Heart left ventricle (tissue), 16 donors: ENCODE measurements at places on chromosomes 16 and 17.

DNA sequence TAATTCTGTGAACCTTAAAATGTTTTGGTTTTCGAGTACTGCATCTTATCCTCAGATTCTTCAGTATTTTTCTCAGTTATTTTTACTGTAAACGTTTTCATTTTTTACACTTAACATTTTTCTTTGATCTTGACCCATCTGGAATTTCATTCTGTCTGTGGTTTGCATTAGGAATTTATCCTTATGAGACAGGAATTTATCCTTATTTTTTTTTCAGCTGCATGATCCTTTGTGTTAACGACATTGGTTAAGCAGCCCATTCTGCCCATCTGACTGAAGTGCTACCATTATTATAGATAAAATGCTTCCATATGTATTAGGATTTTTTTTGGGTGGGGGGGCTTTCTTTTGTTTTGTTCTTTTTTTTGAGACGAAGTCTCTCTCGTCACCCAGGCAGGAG is 41.0 kb downstream of the SNX29 start:
- DNase-seq: no peak

DNA sequence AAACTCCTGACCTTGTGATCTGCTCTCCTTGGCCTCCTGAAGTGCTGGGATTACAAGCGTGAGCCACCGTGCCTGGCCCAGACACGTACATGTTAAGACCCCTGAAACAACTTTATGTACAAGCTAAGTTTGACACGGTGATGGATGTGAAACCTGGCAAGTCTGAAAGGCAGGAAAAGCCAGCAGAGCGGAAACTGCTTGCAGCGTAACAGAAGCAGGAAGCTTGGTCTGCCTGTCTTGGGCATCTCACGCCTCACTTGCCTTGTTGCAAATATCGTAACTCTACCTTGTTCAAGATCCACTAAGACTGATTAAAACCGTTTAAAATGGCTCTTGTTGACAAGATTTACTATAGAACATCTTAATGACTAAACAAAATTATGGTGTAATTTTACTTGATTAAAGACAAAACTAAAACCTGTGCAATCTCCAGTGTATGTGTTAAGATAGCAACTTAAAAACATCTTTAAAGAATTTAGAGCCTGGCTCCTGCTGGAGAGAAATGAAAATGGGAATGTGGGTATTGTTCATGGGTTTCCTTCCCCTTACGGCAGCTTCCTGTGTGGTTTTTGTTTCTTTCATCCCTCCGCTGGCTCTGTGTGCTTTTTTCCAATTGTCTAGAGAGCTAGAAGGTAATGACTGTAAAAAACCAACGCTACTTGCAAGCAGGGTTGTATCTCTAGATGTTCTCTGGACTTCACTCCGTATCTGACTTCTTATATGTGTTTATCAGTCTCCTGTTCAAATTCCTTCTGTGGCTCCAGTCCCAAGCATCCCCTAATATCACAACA is 477.6 kb downstream of the XYLT1 start:
- DNase-seq: no peak

GRCh38 chr17:37791447-37792399 is 46.9 kb upstream of the HNF1B start:
- DNase-seq: no peak

GRCh38 chr17:36544044-36544306 is 744 bp upstream of the GGNBP2 start:
- DNase-seq: no peak

DNA sequence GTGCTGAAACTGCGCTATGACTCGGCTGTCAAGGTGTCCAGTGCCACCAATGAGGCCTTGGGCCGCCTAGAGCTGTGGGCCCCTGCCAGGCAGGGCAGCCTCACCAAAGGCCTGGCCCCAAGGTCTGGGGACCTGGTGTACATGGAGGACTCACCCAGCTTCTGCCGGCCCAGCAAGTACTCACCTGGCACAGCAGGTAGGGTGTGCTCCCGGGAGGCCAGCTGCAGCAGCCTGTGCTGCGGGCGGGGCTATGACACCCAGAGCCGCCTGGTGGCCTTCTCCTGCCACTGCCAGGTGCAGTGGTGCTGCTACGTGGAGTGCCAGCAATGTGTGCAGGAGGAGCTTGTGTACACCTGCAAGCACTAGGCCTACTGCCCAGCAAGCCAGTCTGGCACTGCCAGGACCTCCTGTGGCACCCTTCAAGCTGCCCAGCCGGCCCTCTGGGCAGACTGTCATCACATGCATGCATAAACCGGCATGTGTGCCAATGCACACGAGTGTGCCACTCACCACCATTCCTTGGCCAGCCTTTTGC is 25.0 kb downstream of the WNT9B start:
- DNase-seq: no peak

DNA sequence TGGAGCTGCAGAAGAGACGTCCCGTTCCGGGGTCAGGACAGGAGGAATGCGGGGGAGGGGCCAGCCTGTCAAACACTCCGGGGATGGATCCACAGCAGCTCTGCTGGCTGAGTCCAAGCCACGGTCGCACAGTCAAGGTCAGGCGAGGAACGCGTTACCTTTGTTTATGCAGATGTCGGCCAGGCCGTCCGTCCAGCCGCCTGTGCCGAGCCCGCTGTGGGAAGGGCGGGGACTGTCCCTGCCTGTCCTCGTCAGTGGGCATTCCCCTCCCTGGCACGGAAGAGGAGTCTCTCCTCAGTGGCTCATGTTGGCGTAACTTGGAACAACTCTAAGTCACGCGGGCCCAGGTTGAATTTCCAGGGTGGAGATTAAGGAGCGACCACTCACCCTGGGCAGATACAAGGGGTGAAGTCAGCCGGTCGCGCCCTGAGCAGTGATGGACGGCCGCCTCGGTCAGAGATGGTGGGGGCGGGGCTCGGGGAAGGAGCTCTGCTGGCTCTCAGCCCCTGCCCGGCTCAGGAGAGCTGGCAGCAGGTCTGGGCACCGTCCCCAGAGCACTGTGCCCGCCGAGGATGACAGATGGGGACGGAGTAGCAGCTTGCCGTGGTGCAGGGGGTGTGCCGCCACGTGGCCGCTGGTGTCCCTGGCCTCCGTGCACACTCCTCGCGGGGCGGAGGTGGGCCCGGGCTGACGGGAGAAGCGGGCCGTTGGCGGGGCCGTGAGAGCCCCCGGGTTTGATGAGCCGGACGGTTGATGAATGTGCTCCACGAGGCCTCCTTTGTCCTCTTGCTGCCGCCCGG is 7.3 kb downstream of the CACNA1H start:
- no peak for DNase-seq

DNA sequence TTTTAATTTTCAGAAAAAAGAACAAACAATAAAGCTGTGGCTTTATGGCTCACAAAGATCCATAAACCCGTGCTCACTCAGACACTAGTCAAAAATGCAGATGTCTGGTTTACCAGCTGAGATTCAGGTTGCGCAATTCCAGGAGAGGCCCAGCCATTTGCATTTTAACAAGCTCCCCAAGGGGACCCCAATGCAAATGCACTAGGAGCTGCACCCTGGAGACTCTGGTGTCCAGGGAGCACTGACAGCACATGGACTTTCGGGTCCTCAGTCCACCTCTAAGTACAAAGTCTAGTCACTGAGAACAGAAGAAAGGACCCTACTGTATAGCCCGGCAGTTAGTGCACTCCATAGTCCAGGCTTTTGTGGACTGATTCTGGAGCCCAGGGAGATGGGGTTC is 326.3 kb downstream of the MAF start:
- no peak for DNase-seq

GRCh38 chr17:71114911-71115668 is 945.8 kb downstream of the KCNJ2 start:
- DNase-seq: no peak
